Activated CD4-positive, alpha-beta T cell treated with anti-CD3 and anti-CD28 coated beads, Interleukin-2, Interleukin-4, amounts not matched to agents 100 ng/mL and 50 ng/mL, durations not matched to agents 16 hours and 8 hours (primary cell): ENCODE measurements at places on chromosomes 11 and 22.
A peak's percentile ranks its signal among the peaks of the same experiment; 100 is the strongest.

- DNase-seq: no peak
Observed at GRCh38 chr22:30695351-30695851, 727 bp downstream of the OSBP2 start.

DNA sequence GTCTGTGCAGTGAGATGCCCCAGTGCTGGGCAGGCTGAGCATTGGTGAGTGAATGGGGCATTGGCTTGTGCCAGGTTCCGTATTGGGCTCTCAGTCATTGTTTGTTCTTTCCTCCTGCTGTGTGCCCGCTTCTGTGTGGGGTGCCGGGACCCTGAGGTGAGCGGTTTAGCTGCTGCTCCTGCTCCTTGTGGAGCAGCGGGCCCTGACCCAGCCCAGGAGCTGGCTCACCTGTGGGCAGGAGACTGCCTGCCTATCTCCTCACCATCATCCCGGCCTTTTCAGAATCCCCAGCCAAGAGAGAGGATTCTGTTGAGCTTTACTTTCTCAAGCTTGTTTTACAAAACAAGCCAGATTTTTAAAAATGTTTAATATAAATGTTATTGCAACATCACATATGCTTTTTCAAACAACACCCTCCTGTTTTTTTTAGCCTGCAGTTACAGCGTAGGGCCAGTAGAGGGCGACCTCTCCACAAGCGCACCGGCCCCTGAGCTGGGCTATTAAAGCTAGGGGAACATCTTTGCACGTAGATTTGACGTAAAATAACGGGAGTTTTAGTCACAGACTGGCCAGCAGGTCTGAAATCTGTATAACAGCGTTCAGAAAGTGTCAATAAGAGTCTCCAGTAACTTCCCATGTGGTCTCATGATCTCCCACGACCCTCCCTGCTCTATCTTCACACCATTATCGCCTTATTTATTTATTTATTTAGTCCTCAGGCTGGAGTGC is 25.1 kb upstream of the RELT start:
- peak; percentile 55 for DNase-seq

- no peak for DNase-seq
Observed at GRCh38 chr11:12207384-12208150, 97.2 kb downstream of the MICAL2 start.

- DNase-seq: no peak
Observed at GRCh38 chr11:26571861-26572654, at the start of gene MUC15. Gene MUC15, minus strand, starts transcription at chr11:26572263. Its CDS starts 5,169 bp downstream, at chr11:26567094.

DNA sequence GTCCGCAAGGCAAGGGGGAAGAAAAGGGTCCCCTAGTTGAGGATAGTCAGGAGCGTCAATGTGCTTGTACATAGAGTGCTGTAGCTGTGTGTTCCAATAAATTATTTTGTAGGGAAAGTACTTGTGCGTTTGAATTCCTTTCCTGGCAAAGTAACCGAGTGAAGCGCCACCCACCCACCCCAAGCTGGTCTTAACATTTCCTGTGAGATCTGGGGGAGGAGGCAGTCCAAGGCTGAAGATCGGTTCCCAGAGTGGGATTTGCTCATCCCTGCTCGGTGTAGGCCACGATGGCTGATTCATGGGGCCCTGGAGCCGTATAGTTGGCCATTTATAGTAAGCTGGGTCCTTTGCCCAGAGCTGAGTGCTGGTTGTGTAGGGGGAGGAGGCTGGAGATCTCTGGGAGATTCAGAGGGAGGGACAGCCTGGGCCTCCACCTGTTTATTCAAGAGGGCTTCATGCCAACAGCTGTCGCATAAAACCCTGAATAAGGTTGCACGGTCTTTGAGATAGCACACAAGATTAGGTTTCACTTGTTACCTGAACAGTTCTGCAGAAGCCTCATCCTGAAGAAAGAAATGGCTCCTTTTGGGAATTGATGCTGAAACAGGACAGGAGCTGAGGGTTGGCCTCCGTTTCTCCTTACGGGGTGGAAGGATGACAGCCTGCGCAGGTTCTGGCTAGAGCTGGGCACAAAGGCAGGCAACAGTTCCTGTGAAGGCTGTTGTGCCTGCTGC is 2.4 kb downstream of the ATF4 start:
- no peak for DNase-seq

GRCh38 chr22:23000657-23001347 is 69.5 kb upstream of the GNAZ start:
- no peak for DNase-seq

DNA sequence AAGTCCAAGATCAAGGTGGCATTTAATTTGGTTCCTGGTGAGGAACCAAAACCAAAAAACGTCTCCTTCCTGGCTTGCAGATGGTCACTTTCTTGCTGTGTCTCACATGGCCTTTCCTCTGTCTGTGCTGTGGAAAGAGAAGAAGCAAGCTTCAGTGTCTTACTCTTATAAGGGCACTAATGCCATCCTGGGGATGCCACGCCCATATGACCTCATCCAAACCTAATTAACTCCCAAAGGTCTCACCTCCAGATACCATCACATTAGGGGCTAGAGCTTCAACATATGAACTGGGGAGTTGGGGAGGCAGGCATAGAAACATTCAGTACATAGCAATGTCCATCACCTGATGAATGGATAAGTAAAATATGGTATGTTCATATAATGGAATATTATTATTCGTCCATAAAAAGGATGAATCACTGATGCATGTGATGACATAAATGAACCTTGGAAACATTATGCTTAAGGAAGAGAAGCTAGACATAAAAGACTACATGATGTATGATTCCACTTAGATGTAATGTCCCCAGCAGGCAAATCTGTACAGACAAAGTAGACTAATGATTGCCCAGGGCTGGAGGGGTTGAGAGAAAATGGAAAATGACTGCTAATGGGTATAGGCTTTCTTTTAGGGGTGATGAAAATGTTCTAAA is 78.6 kb upstream of the B3GNT6 start:
- DNase-seq: no peak

DNA sequence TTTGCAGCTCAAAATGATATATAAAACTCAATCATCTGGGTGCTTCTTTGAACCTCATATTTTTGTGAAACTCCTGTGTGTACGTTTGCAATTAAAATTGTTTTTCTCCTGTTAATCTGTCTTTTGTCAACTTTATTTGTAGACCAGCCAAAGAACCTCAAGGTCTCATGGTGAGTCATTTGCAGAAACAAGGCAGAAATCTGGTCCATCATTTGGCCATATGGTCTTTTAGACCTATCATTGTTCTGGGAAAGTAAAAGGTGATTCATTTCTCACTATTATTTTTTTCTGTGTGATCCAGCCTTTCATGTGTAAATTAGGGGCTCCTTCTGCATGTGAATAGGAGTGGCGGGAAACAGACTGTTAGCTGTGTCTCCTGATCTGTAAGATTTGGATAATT is 399.1 kb upstream of the DDI1 start:
- no peak for DNase-seq

DNA sequence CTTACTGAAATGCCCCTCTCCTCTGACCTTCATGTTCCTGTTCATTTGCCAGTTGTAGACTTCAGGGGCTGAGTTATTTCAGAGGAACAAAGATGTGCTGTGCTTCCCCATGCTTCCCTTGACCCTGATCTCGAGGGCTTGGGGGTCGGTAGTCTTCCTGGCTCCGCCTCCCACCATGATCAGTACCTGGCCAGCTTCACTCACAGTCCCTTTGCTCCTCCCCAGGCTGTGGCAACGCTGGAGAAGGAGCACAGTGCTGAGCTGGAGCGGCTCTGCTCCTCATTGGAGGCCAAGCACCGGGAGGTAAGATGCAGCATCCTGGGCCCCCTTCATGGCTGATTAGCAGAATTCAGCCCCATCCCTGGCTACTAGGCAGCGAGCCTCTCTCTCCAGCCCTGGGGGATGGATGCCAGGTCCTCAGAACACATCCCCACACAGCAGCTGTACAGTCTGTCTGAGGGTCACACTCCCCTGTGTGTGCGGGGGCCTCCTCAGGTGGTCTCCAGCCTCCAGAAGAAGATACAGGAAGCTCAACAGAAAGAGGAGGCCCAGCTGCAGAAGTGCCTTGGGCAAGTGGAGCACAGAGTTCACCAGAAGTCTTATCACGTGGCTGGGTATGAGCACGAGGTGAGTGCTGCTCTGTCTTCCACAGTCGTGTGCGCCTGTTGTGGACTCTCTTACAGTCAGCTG is 64.5 kb downstream of the CEP164 start:
- DNase-seq: no peak
